D341Med (cell line): ENCODE measurements at places on chromosomes 5 and 9.

DNA sequence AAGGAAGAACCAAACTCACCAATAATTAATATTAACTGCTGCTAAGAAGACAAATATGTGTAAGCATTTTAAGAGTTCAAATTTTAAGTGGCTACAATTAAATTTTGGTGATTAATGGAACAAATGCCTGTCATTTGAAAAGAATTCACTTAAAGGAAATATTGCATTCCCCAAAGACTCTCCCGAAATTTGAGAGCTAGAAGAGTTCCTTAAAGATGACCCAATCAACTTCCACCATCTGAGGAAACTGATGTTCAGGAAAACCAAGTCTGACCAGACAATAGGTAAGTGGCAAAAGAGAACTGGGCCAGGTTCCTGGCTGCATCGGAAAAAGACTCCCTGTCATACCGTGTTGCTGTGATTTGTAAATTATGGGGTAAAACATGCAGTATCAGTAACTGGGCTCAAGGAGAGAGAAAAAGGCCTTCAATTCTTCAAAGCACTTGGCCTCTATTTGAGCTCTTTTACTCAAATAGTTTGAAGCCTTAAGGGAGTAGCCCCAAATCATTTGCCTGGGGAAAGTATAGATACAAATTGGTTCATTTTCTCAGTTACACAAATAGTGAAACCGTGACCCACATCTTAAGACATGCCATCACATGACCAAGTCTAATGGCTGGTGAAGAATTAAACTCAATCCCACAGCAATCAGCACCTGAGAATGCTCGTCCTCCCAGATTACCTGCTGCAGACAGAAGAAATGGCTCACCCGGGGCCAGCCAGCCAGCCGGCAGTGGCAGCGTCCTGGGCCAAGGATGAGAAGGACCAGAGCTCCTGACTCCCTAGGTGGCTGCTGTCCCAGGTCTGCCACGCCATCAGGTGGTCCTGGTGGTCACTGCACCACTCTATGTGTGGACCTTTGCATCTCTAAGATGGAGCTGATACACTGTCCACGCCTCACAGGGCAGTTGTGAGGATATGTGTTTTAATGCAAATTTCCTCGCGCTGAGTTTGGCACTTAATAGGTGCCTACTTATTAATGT is 162.9 kb downstream of the TTLL11 start:
- peak; percentile 60 for DNase-seq

DNA sequence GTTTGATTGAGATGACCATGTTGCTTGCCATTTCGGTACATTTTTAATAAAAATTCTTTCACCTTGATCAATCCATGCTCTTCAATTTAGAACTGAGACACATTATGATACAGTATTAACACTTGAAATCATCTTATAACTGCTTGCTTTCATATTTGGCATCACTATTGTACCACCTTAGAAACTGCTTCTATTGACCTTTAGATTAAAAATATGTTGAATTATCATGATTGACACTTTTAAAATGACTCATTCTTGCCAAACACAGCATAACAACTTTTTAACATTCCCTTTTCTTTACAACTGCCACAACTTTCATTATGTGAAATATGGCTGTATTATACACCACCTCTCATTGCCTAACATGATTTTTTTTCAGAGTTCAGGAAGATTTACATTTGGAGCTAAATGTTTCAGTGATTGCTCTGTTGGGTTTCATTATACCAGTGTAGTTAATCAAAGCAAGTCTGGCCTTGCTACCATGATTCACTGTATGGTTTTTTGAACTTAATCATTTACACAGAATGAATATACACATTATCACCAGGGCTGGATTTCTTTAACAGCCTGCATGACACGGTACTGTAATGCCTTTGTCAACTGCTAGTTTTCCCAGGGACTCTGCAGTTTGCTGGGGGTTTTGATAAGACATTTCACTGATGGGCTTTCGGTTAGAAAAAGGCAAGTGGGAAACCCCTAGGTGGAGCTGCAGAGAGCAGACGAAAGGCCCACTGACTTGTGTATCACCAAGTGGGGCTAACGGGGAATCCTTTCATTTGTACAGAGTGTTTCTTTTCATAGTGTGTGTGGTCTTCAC is 93.6 kb upstream of the TLE4 start:
- peak; percentile 52 for DNase-seq

DNA sequence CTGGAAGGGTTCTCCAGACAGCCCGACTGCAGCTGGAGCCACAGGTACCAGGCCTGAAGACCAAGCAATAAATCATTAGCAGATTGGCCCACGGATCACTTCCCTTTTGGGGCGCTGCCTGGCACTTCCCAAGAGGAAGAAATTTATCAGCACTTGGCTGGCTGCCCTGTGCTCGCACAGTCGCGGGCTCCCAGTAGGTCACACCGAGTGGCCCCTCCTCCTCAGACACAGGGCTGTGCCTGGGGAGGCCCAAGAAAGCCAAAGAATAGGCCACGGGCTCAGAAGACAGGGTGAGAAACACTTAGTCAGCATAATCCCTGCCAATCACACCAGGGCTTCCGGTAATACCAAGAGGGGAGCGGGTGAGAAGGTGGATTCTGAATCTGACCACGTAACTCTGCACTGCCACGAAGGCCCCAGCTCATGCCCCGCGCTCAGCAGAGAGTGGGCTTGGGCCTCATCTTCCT is 115.7 kb upstream of the MSX2 start:
- no peak for DNase-seq

GRCh38 chr9:96420468-96421219 is 2.5 kb upstream of the ZNF367 start:
- no peak for DNase-seq

DNA sequence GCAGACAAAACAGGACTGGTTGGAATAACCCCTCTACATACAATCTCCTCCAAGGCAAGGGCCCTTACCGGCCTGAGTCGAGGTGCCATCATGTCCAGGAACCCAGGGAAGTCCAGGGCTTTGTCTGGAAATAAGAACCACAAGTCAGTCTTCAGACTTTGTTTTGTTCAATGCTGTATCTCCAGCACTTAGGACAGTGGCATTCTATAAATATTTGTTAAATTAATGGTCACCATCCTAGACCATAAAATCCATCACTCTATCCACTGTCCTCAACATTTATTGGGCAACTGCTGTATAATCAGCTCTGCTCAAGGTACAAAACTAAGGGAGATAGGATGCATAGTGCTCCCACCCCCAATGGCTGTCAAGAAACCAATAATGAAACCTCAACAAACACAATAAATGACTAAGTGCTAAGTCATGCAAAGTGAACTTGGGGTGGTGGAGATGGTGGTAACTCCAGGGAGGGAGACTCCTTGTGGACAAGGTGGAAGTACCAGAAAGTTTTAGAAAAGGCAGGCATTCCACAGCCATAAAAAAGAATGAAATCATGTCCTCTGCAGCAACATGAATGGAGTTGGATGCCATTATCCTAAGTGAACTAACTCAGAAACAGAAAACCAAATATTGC is 5.0 kb downstream of the RELL2 start:
- DNase-seq: no peak

- peak; percentile 4 for DNase-seq
These were observed 57.3 kb downstream of the TRIP13 start for GRCh38 chr5:949815-950560.

- DNase-seq: no peak
These were observed 57.5 kb downstream of the PSAT1 start for GRCh38 chr9:78354324-78354973.

GRCh38 chr9:129121483-129121882 is 10.3 kb downstream of the PTPA start:
- no peak for DNase-seq

- DNase-seq: no peak
These were observed 19.6 kb upstream of the TNFAIP8 start for GRCh38 chr5:119336262-119336661.

GRCh38 chr5:61624553-61625136 is 292.6 kb downstream of the ZSWIM6 start:
- DNase-seq: no peak
